ENCODE measurements at places on chromosomes 1 and 21.

GRCh38 chr21:33444499-33444898 lies 35.3 kb downstream of the TMEM50B start:
- DNase-seq, result no peak

- DNase-seq, result no peak
Observed at GRCh38 chr21:46471514-46471913, 12.8 kb downstream of the DIP2A start.

GRCh38 chr1:27027575-27028250 lies 15.1 kb upstream of the TENT5B start:
- DNase-seq, result no peak

GRCh38 chr1:231037585-231038517 lies 2.2 kb downstream of the FAM89A start:
- DNase-seq, result no peak

- DNase-seq, result no peak
Observed at GRCh38 chr1:231070758-231071444, 30.8 kb upstream of the FAM89A start.

DNA sequence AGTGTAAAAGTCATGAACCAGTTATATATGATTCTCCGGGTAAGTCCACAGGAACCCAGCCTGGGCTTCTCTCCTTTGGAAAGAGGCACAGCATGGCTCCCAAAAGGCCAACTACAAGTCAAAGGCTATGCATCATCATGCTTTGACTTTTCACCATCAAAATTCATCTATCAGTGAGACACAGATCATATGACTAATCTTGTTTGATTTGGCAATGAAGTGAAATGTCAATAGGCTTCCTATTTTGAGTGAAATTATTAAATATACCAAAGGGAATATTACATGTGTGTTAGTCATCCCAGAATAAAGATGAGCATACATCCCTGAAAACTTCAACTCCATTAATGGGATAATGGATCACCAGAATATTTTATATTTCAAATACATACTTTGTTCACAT lies 83.5 kb upstream of the ADGRL2 start:
- DNase-seq, result no peak

- no peak for DNase-seq
Observed at GRCh38 chr1:154971341-154971998, 923 bp upstream of the SHC1 start.

All from HuH-7.5 (cell line).